ENCODE measurements at places on chromosomes 5 and 9.

- DNase-seq, result no peak
Measured at GRCh38 chr9:87372356-87372851, 125.3 kb upstream of the DAPK1 start.

DNA sequence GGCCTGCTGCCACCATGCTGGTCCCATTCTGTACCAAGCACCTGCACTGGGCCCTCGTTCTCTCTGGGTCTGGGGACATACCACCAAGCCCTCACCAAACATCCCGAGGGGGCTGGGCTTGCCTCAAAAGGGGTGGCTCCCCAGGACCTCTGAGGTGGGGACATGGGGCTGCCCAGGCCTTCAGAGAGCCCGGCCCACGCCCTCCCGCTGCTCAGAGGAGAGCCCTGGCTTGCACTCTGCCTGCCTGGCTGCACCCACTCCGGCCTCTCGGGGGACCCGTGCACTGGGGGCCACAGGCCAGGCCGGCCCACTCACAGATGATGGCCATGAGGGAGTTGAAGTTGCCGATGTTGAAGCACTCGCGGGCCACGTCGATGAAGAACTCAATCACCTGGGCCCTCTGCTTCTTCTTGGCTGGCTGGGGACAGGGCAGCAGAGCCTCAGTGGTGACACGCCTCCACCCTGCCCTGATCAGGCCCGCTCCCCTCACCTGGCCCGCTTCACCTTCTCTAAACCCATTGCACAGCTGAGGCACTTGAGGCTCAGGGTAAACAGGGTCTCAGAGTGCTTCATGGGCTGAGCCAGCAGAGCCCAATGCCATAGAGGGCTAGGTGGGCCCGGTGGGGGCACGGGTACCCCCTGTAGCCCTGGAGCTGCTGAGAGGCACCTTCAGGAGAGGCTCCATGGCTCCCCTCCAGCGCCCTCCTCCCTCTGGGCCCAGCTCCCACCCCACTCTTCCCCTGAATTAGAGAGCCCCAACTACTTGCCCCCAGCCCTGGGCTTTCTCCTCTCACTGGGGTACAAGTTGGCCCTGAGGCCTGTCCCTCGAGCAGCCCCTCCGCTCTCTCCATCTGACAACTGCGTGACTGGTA lies 47.7 kb upstream of the RNF130 start:
- no peak for DNase-seq

DNA sequence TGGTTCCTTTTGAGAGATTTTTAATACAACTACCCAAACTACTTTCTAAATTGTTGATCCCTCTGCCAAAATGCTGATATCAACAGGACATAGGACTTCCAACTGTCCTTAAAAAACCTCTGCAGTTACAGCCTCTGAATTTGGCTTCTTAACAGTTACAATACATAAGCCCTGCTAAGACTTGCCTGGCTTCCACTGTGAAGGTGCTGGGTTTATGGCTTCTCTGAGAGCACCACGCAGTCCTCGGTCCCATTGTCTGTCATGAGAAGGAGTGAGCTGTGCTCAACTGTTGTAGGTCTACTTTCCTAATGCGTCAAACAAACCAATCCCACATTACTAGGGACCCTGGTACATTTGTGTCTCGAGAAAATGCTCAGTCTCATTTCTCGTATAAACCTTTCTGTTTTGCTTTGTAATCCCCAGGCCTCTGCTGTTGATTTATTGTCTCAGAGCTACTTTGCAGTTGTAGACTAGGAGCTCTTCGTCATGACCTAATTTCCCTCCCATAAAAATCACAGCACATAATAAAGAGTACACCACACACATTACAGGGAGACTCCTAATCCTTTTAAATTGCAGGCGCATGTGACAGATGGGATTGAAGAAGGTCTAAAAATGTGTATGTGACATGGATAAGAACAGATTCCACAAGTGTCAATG lies 274.9 kb downstream of the NR3C1 start:
- DNase-seq, result no peak

DNA sequence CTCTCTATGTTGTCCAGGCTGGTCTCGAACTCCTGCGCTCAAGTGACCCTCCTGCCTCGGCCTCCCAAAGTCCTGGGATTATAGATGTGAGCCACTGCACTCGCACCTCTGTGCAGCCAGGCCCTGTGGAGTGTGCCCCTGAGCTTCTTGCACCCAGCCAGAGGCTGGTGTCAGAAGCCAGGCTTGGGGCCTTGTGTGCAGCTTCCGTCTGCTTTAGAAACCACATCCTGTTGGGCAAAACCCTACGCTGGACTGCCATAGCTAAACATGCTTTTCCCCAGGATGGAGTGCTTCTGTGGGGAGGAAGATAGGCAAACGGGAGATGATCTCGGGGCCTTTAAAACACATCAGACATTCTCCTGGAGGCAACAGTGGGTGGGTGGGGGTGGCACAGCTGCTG lies 40.1 kb downstream of the PRRT1B start:
- DNase-seq, result no peak

GRCh38 chr5:72171667-72172066 lies 64.4 kb downstream of the MAP1B start:
- DNase-seq, result no peak

DNA sequence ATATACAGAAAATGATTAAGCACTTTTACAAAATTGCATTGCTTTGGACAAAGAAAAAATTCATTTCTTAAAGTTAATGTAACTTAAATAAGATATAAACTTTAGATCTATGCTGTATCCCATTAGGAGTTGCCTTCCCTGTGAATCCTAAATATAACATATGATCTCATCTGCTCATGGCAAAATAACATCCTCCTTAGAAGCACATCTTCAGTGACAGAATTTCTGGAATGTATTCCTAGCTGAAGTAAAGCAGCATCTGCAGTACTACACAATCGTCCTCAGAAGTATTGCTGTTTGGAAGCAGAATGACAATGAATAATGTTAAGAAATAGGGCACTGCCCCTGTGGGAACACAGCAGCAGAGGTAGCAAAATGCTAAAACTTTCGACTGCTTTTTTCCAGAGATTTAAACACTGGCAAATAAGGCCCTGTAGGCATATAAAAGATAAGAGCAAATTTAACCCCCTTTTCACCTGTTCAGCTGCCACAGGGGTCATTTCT lies 571.0 kb downstream of the PTPRD start:
- DNase-seq, result no peak

DNA sequence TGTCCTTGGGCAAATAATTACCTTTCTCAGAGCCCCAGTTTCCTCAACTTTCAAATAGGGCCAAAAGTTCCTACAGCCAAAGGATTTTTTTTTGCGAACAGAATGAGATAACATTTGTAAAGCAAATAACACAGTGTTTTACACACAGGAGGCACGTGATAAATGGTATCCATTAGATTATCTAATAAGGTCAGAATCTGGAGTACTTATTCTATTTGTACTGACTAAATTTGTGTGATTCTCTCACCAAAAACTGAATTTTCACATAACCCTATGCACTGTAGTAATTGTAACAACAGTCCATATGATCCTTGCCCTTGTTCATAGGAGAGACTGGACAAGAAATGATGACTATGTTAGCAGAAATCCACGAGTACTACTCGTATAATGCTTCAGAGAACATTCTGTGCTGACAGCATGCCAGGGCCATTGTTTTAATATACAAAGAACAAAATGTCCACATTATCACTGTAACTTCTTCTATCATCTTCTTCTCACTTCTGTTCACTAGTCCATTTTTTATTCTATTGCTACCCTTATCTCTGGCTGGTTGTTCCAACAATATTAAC lies 13.9 kb upstream of the FEM1C start:
- no peak for DNase-seq

DNA sequence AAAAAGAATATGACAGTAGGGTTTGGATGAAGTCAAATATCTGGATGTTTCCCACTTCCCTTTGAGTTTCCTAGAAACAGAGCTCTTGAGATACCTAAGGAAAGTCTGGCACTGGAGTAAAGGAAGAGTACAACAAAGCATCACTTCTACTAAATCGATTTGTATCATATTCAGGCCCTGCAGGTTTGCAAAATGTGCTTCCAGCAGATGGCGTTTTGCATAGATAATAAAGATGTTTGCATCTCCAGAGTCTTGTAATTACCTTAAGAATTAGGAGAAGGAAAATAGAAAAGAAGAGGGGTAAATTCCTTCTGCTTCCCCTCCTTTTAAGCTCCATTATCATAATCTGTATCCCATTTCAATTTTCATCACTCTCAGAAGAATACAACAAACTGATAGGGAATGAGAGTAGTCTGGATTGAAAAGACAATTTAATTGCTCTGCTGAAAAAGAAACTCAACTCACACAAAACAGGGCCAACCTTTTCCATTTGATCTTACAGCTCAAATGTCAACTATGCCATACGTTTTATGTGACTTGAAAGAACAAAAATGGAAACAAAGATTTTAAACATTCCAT lies 380.4 kb downstream of the PTPRD start:
- no peak for DNase-seq

- DNase-seq, result no peak
Measured at GRCh38 chr5:38367410-38367809, 109.1 kb downstream of the EGFLAM start.

DNA sequence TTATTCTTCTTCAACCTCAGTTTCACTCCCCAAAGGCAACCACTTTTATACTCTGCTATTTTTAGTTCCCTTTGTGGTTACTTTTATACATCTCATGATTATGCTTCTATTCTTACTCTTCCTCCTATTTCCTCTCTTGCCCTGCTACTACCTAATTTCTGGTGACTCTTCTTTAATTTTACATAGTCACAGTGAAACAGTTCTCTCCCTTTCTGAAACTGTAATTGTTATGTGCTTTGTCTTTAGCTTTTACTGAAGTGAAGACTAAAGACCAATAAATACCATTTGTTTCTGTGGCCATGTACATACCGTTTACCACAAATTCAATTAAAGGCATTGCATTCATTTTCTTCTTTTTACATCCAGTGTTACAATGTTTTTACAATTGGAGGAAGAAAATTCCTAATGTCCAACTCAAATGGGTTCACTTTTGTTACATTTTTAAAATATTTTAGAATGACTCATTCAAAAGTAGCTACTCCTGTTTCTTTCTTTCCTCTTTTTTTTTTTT lies 410.6 kb downstream of the PSAT1 start:
- no peak for DNase-seq

DNA sequence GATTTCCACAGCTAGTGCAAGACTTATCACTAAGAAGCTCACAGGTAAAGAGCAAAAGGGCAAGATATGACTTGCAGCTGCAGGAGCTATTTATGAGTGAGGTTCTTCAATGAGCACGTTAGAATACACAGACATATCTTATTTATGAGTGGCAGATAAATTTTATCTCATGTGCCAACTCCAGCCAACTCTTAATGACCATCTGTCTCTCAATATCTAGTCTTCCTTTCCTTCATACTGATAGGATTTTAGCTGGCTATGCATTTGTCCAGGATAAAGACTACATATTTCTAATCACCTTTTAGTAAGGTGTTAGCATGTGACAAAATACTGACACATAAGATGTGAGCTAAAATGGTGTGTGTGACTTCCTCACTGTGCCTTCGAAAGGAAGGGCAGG lies 304.5 kb downstream of the TRPM3 start:
- DNase-seq, result no peak

GRCh38 chr9:69715096-69715495 lies 42.9 kb upstream of the APBA1 start:
- no peak for DNase-seq

- DNase-seq, result no peak
Measured at GRCh38 chr9:86804011-86804410, 143.3 kb downstream of the GAS1 start.
